ENCODE measurements at places on chromosomes 4 and X. TPM values are rescaled to one million over a fixed set of nuclear protein-coding genes. Genes with fewer than 3 reads are reported as not detected.

GRCh38 chr4:81860111-81860510 lies 388.4 kb upstream of the RASGEF1B start:
- no peak overlapping the region for H3K27ac ChIP-seq
- no peaks in the 10 kb centered on the region for H3K36me3 ChIP-seq
- H3K4me3 ChIP-seq: no peak overlapping the region
- H3K4me1 ChIP-seq: no peaks in the 10 kb centered on the region

The CLDN22 gene
- not detected for total RNA-seq

The ANXA10 gene
- not detected for total RNA-seq

DNA sequence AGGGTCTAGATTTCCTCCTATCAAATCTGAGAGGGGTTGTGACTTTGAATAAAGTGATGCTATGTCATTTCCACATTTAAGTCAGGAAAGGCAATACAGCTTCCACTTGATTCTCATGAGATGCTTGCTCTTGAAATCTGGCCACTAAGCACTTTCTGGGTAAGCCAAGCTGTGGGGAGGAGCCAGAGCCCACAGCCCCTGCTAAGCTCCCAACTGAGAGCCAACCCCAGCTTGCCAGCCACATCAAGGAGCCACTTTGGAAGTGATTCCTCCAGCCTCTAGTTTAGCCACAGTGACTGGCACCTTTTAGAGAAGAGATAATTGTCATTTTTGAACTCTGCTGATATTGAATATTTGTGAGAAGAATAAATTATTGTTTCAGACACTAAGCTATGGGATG lies 1441.5 kb upstream of the IGFBP7 start:
- no peaks in the 10 kb centered on the region for H3K27me3 ChIP-seq
- peaks cover 6% of the 10 kb centered on the region for H3K4me1 ChIP-seq
- no peak overlapping the region for H3K4me3 ChIP-seq
- H3K27ac ChIP-seq: no peak overlapping the region
- no peak for DNase-seq
- H3K36me3 ChIP-seq: no peaks in the 10 kb centered on the region

The GAGE13 gene
- total RNA-seq: not detected

- H3K27ac ChIP-seq: no peak overlapping the region
- DNase-seq: no peak
- no peaks in the 10 kb centered on the region for H3K4me1 ChIP-seq
- H3K27me3 ChIP-seq: no peaks in the 10 kb centered on the region
- no peaks in the 10 kb centered on the region for H3K36me3 ChIP-seq
- H3K4me3 ChIP-seq: no peak overlapping the region
Measured at GRCh38 chr4:174859904-174860303, 30.9 kb upstream of the GLRA3 start.

The GASK1B gene
- 7.2 TPM for total RNA-seq

The SFRP2 gene
- not detected for total RNA-seq

GRCh38 chr4:72473434-72473900 lies 95.6 kb downstream of the ADAMTS3 start:
- H3K27me3 ChIP-seq: no peaks in the 10 kb centered on the region
- H3K36me3 ChIP-seq: no peaks in the 10 kb centered on the region
- peaks cover 10% of the 10 kb centered on the region for H3K4me1 ChIP-seq
- DNase-seq: peak; percentile 21
